Memory B cell (primary cell): ENCODE measurements at places on chromosomes 11 and 22.

DNA sequence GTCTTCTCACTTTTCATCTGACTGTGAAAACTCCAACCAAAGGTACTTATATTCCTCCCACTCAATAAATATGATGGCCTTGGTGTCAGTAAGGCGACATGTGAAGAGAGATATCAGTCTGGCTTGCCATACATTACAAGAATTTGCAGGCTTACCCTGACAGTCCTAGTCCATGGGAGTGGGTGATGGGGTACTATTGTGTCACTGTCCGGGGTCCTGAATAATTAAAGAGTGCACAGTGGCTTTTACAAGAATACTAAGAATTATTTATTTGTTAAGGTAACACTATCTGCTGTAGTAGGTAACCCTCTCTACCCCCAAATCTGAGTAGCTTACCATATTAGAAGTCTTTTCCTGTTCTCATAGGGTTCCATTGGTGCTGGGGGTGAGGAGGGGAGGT, 23.1 kb upstream of the IZUMO1R start:
- DNase-seq = no peak

DNA sequence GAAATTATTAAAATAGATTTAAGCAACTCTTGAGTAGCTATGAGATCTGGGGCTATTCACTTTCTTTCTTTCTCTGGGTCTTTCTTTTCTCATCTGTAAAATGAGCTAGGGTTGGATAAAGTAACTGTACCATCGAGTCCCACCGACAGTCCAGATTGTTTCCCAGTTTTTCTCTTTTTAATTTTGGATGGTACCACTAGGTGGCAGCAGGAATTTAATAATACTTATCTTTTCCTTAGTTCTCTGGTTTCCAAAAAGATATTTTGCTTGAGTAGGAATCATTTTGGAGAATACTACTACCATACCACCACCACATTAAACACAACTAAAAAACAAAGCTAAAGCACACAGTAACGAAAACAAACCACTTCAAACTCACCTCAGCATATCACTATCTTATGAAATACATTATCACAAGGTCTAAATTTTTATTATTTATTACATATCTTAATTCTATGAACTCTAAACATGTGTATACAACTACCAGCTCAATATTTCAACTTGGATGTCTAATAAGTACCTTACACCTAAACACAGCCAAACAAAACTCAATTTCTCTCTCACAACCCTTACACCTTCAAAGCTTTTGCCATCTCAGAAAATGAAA, 584.0 kb downstream of the KCNA4 start:
- DNase-seq = no peak

- no peak for DNase-seq
These were observed 19.8 kb downstream of the GAB4 start for GRCh38 chr22:16988257-16988656.

DNA sequence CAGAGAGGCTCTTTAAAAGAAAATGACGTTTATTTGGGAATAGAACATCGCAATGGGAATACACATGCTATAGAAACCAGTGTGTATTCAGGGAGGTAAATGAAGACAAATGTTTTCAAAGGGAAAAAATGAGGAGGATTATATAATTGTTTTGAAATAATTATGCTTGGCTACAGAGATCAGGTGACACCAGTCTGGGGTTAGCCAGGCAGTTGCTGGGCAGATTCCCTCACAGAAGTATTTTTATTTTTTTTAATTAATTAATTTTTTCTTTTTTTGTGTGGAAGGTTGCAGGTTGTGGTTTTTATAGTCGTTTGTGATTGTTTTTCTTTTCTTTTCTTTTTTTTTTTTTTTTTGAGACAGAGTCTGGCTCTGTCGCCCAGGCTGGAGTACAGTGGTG, 5.6 kb upstream of the STARD10 start:
- DNase-seq = no peak
